Caco-2 (cell line): ENCODE measurements at places on chromosomes 5 and 9.

GRCh38 chr5:179824745-179825112, 4.0 kb downstream of the SQSTM1 start:
- DNase-seq, result no peak

GRCh38 chr5:64864171-64864570, 95.4 kb downstream of the CWC27 start:
- no peak for DNase-seq

GRCh38 chr9:125262294-125262991, 817 bp downstream of the GAPVD1 start:
- no peak for DNase-seq

DNA sequence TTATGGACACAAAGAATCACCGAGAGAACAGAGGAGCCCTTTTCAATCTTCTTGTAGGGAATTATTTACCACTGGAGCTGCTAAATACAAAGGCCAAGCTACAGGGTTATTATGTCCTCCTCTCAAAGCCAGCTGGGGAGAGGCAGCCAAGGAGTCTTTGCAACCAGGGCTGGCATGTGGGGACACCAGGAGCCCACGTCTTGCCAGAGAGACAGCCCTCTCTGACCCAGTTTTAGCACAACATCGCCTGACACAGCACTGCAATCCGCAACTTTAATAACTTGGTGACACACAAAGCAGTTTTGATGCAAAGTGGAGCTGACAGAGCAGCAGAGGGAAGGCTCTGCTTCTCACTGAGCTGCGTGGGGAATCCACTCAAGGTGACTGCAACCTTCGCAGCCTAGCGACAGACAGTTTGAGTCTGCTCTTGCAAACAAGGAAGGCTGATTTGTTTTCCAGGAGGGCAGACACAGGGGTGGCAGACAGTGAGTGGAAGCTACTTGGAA, 33.6 kb downstream of the TLR4 start:
- no peak for DNase-seq

DNA sequence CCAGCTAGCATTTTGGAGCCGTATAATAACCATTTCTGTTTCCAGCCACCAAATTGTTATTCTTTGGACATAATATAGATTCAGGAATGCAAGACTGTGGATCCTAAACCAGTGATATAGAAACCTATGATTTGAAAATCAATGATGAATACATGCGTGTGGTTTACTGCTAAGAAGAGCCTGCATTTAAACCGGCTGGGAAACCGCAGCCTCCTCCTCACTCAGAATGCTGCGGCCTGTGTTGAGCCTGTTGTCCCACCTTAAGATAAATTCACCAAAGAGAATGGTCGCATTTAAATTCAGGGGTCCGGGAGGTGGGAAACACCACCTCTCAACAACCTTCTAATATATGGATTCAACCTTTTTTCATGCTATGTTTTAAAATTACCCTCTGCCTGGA, 148.0 kb downstream of the MEF2C start:
- DNase-seq, result no peak

DNA sequence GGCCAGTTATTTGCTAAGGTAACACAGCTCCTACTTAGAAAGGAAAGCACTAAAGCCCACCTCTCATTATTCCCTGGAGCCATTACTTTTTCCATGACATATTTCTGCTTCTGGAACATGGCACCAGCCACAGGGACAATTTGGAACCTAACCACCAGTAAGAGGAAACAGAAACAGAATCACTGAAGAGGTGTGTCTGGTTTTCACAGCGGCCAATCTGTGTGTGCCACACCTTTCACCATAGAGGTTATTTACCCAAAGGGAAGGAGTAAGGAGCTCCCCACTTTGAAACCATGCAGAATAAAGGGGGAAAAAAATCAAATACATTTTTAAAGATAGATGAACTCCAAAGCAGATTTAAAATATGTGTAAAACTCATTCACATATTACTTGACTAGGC, 21.1 kb downstream of the PRUNE2 start:
- no peak for DNase-seq

- DNase-seq, result no peak
Measured at GRCh38 chr5:75053054-75053303, 621 bp upstream of the GCNT4 start.

DNA sequence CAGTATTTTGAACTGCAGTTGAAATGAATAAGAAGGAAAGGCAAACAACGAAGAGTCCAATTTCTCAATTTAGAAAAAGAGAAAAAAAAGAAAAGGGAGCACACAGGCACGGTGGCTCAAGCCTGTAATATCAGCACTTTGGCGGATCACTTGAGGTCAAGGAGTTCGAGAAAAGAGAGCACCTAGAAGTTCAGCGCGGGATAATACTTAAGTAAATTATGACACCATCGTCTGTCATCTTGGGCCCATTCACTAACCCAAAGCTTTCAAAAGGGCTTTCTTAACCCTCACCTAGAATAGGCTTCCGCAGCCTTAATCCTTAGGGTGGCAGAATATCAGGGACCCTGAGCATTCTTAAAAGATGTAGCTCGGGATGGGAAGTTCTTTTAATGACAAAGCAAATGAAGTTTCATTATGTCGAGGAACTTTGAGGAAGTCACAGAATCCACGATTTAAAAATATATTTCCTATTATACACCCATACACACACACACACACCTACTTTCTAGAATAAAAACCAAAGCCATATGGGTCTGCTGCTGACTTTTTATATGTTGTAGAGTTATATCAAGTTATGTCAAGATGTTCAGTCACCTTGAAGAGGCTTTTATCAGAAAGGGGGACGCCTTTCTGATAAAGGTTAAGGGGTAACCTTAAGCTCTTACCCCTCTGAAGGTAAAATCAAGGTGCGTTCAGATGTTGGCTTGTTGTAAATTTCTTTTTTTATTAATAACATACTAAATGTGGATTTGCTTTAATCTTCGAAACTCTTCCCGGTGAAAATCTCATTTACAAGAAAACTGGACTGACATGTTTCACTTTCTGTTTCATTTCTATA, 602 bp upstream of the CD274 start:
- no peak for DNase-seq

GRCh38 chr5:100860407-100860806, 42.7 kb downstream of the ST8SIA4 start:
- no peak for DNase-seq

- DNase-seq, result no peak
Measured at GRCh38 chr5:175819090-175819425, 52.3 kb upstream of the CPLX2 start.

DNA sequence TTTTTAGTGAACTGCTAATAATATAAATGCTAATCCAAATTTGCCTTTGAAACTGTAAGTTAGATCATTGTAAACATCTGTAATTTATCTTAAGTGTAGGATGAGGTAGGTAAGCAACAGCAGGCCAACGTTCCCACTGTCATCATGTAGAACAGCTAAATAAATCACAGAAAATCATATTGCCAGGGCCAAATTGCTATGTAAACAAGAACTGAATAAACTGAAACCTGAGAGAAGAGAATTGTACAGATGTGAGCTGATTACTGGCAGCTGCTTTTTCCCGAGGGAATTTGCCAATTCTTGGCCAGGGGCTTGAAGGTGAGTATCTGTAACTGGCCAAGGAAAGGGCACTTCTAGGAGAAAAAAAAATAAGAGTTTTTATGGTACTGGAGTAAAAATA, 97.6 kb downstream of the CDH10 start:
- DNase-seq, result no peak

DNA sequence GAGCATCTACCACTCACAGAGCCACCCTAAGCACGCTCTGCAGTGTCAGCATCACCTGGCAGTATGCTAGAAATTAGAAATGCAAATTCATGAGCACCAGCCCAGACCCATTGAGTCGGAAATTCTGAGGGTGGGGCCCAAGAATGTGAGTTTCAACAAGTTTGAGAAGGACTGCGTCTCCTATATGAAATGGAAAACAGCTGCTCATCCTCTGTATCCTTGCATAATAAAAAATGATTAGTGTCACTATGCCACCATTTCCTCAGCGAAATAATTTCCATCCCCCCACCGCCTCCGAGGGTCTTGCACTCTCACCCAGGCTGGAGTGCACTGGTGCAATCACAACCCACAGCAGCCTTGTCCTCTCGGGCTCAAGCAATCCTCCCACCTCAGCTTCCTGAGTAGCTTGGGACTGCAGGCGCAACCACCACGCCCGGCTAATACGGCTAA, 1.3 kb upstream of the IQGAP2 start:
- DNase-seq, result no peak

DNA sequence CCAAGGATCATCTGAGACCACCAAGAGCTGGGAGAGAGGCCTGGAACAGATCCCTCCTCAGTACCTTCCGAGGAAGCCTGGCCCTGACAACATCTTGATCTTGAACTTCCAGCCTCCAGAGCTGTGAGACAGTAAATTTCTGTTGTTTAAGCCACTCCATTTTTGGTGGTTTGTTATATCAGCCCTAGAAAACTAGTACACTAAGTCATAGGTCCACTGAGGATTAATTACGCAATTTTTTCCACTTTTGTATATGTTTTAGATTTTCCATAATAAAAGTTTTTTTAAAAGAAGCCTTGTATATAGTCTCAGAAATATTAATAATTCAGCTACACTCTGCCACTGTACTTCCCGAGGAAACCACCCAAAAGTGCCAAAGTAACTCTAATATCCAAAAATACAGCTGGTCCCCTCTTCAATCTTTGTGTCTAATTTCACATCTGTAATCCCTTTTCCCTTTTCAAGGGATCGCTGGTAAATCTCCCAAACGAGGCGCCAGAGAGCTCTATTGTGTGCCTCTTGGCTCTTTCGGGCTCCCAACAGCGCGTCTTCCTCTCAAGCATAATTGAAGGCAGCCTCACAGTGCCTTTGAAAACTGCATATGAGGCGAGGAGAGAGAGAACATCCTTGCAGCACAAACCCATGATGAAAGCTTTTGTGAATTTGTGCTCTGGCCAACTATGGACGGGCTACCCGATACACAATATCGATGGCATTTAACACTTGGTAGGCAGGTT, 32.7 kb downstream of the PRUNE2 start:
- DNase-seq, result no peak

DNA sequence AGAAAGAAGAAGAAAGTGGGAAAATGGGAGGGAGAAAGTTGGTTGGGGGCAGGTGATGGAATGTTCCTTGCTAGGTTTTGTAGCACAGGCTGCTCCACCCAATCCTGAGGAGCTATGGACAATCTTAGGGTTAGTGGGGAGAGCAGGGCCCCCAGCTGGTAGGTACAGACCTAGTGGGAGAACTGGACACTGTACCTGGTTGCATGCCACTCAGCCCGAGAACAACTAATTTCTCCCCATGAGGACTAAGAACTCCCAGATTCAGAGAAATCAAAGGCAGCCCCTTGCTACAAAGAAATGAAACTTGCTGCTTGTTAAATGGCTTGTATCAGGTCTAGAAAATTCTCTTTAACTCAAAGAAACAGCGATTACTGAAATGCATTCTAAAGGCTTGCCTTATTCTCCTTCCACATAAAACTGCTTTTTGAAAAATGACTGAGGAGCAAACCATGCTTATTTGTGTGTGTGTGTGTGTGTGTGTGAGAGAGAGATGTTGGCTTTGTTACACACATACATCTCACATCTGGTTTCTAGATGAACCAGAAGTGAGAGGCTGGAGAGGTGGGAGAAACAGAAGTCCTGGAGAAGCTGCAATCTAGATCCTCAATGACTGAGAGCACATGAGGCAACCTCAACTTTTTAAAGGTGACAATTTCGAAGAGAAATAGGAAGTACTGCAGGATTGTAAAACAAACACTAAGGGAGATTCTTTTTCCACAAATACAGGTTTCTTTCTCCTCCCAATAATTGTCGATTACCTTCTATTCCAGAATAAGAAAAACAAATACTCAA, 28.9 kb downstream of the FYB1 start:
- DNase-seq, result no peak

GRCh38 chr5:1462358-1462757, 17.1 kb upstream of the SLC6A3 start:
- no peak for DNase-seq

- DNase-seq, result no peak
Measured at GRCh38 chr5:78060421-78060820, 234.1 kb downstream of the AP3B1 start.

- DNase-seq, result no peak
Measured at GRCh38 chr5:173793648-173794548, 94.3 kb upstream of the CPEB4 start.

- peak; percentile 46 for DNase-seq
Measured at GRCh38 chr5:112917453-112917995, 4.5 kb downstream of the REEP5 start.

DNA sequence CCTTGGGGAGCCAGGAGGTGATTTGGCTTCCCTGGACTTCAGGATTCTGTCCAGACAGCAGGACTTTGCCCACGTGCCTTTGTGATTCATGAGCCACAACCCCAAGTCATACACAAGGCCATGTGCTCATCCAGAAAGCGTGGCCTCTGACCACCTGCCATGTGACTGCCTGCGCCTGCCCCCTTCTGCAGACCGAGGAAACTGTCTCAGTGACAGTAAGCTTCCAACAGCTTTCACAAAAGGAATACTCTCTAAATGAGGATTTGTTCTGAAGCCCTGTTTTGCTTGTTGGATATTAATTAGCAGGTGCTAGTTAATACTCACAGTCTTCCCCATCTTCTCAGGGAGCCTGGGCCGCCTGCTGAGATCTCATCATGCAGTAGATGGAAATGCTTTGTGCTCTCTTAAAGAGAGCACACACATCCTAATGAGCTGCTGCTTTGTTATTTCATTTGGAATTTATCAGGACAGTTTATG, 36.9 kb upstream of the ANGPTL2 start:
- DNase-seq, result peak; percentile 90

GRCh38 chr5:59171131-59171530, 588.3 kb downstream of the RAB3C start:
- DNase-seq, result no peak

DNA sequence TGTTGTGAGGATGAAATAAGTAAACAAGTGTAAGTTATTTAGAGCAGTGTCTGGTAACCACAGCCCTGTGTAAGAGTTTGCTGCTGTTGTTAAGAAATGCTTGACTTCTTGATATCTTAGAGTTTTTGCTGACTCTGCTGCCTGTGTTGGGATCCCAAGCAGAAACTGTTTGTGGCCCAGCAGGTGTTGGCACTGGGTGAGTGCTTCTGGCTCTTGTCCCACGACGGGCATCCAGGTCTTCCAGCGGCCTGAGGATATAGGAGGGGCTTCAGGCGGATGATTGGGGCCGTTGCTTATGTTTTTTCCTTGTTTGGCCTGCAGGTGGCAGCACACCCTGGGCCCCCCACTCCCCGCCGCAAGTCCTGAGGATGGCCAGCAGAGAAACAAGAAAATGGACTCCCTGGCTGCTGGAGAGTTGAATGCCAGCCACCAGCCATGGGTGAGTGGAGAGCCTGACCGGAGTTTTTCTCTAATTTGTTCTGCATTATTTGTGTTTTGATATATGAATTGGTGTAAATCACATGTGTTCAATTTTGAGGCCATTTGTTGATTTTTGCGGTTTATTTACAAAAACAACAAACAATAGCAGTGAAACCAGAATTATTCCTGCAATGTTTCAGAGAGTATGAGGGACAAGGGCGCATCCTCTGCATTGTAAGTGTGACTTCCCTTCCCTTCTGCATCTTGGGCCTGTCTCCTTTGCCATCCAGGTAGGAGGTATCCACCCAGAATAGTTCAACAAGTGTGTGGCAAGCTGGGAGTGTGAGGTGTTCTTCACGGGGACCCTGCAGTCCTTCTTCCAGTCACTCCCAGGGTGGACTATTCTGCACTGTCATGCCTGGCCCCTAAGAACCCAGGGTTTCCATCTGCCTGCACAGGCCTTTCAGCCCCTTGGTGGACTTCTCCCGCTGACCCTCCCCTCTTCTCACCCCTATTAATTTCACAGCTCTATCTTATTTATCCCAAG, 50.3 kb downstream of the SLC22A5 start:
- peak; percentile 84 for DNase-seq

GRCh38 chr9:17611917-17612316, 33.1 kb downstream of the SH3GL2 start:
- no peak for DNase-seq
